Left lobe of liver (tissue), 2 donors: ENCODE measurements at places on chromosomes 1 and 21. TPM values are rescaled to one million over a fixed set of nuclear protein-coding genes. Genes with fewer than 3 reads are reported as not detected.

Gene SPRR5
- not detected for total RNA-seq

Gene CD52
- total RNA-seq, result 3.0 TPM

Gene ASPM
- 0.35 TPM for total RNA-seq

Gene RHEX
- 0.43 TPM for total RNA-seq

Gene HENMT1
- total RNA-seq, result 0.58 TPM

Gene GBP4
- 5.3 TPM for total RNA-seq

Gene SSX2IP
- total RNA-seq, result 15.8 TPM

Gene FAM72C
- not detected for total RNA-seq

Gene AADACL4
- not detected for total RNA-seq

Gene CHAF1B
- total RNA-seq, result 0.43 TPM

Gene RHD
- 0.18 TPM for total RNA-seq

Gene B3GALT5
- 0.23 TPM for total RNA-seq

Gene SMIM1
- 4.9 TPM for total RNA-seq

Gene HES3
- not detected for total RNA-seq

Gene KMO
- 37.5 TPM for total RNA-seq

Gene UQCRHL
- 0.98 TPM for total RNA-seq

Gene TSPEAR
- total RNA-seq, result not detected

Gene SYPL2
- total RNA-seq, result 9.6 TPM

Gene KRTAP15-1
- total RNA-seq, result not detected

Gene CD1B
- total RNA-seq, result not detected

Gene CEP85
- 5.5 TPM for total RNA-seq

Gene SLAMF9
- total RNA-seq, result 0.83 TPM

Gene FCRL6
- total RNA-seq, result 0.23 TPM

Gene CELA2B
- 0.83 TPM for total RNA-seq

Gene OTUD7B
- 19.1 TPM for total RNA-seq

Gene EPHA10
- total RNA-seq, result 0.03 TPM

Gene PRRX1
- total RNA-seq, result 0.15 TPM

Gene NR1I3
- 158 TPM for total RNA-seq

Gene PTPRC
- 5.4 TPM for total RNA-seq

Gene CDC42BPA
- 14.5 TPM for total RNA-seq
